ENCODE measurements at places on chromosomes 1 and 21.
A peak's percentile ranks its signal among the peaks of the same experiment; 100 is the strongest.

DNA sequence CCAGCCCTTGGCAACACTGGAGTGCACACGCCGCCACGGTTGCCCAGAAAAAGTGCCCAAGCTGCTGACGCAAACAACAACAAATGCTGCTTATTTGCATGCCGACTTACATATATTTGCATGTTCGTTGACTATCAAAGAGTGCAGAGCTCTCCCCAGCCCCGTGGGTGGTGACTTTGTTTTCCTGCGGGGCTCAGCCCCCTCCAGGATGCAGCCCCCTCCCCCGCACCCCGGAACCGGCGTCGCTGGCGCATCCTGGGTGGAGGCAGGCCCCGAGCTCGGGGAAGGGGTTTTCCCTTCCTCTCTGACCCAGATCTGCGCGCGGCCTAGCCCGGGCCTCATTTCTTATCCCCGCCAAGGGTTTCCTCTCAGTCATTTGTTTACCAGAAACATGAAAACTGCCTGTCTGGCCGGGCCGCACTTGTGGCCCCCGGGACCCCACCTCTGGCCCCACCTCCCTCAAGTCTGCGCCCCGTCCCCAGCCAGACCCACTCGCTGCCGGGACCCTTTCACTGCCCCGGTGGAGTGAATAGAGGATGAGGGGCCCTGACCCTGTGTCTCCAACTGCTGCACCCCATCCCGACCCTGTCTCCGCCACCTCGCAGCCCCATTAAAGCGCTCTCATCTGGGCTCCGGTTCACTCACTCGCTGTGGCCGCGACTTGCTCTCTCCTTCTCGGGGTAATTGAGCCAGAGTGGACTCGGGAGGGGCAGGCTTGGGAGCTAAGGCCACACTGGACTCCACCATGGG is 5.5 kb downstream of the TNFRSF25 start:
- DNase-seq: no peak

DNA sequence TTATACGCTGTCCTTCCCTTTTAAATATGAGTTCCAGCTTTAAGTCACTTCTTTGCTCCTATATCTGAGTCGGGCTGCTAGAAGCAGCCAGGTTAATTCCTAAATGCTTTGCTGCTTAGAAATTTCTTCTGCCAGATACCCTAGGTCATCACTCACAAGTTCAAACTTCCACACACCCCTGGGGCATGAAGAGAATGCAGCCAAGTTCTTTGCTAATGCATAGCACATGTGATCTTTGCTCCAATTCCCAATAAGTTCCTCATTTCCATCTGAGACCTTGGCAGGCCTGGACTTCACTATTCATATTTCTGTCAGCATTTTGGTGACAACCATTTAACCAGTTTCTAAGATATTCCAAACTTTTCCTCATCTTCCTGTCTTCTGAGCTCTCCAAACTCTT is 14.5 kb upstream of the APP start:
- no peak for DNase-seq

GRCh38 chr1:145992502-145992936 is 3.9 kb downstream of the TXNIP start:
- no peak for DNase-seq

DNA sequence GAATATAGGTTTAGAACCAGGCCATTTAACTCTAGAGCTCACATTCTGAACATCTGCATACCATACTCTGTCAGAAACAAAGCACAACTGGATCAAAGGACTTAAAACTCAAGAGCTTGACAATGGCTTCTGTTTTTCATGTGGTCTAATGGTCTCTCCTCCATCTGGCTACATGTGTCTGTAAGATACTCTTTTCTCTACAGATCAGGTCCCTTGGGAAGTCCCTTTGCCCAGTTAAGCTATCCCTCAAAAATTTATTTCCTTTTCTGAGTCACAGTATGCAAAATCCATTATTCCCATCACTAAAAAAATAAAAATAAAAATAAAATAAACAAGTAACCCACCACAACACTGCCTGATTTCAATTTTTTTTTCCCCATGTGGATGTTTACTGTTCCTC is 357.0 kb upstream of the PRMT6 start:
- DNase-seq: no peak

DNA sequence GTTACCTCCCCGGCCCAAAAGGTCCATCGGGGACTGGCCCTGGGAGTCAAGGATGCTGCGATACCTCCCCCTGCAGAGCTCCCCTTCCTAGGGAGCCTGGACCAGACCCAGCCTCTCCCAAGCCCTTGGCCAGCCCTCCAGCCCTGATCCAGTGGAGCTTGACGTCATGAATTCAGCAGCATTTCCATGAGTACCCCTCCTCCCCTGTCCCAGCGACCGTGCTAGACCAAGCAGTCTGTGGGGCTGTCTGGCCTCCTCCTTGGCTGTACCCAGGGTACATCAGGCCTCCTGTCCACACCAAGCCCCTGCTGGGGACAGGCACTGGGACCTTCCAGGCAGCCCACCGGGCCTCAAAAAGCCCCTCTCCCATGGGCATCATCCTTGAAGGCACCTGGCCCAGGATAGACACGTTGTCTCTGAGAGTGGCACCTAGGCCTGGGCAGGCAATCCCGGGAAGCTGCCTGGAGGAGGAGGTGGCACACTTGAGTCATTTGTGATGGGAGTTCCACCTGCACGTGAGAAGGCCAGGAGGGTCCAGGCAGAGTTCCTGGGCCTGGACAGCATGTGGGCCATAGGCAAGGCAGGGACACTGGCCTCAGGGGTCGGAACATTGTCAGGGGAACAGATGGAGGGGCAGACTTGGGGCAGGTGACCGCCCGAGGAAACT is 46.4 kb downstream of the WNT9A start:
- no peak for DNase-seq

- DNase-seq: no peak
Measured at GRCh38 chr1:67987046-67987799, 63.2 kb downstream of the DIRAS3 start.

- no peak for DNase-seq
Measured at GRCh38 chr1:12519693-12520364, 98.2 kb downstream of the DHRS3 start.

GRCh38 chr1:99789715-99790114 is 23.3 kb upstream of the FRRS1 start:
- no peak for DNase-seq

- no peak for DNase-seq
Measured at GRCh38 chr1:3847081-3847480, 9.9 kb downstream of the CEP104 start.

- no peak for DNase-seq
Measured at GRCh38 chr1:89547563-89548116, 23.0 kb downstream of the LRRC8B start.

GRCh38 chr1:155967341-155968050 is 10.9 kb downstream of the ARHGEF2 start:
- DNase-seq: no peak

GRCh38 chr21:45846373-45847160 is 135.0 kb upstream of the COL6A1 start:
- DNase-seq: no peak

DNA sequence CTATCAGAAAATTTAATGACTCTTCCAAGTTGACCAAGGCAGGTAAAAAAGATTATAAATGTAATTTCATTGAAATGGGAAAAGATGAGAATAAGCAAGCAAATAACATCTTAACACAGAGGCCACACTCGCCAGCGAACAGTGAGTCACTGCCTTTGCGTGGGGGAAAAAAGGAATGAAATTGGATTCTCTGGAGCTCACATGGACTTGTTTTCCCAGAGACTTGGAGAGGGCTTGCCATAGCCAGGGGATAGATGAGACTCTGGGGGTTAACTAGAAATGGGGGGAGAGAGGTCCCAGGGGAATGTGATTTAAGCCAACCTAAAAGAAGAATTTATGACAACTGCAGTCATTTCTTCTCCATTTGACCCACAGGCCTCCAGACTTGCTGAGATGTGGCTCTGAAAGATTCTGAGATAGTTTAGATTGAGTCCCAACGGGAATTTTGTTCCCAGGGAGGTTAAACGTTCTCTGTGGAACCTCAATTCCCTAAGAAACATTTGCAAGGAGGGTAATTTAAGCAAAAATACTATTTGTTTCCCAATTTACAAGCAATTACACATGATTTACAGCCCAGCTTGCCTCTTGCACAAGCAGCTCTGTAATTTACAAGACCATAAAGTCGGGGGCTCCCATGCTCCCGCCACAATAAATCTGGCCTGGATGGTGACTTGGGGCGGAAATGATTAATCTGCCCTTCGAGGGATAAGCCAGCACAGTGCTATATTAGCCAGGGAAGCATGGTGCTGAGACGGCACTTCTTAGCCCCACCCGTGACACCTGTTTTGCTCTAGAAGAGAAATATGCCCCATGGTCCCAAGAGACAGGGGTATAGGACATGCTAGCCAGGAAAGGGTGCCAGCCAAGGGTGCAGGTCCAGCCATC is 68.8 kb downstream of the GRIK3 start:
- DNase-seq: no peak

DNA sequence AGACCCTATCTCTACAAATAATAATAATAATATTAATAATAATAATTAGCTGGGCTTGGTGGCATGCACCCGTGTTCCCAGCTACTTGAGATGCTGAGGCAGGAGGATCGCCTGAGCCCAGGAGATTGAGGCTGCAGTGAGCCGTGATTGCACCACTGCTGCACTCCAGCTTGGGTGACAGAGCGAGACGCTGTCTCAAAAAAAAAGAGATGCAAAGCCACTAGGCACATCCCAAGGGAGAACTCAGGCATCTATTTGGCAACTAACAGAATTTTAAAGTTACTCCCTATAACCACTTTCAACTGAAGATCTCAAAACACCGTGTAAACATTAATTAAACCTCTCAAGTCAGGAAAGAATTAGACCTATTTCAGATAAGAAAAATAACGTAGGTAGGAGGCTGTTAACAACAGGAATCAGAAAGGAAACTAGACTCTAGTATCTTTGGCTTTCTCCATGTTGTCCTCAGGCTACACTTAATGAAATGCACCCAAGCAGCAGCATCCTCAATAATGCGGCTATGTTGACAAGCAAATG is 3.7 kb downstream of the RNF19B start:
- no peak for DNase-seq

- no peak for DNase-seq
Measured at GRCh38 chr1:19359357-19359756, 47.2 kb downstream of the SLC66A1 start.

DNA sequence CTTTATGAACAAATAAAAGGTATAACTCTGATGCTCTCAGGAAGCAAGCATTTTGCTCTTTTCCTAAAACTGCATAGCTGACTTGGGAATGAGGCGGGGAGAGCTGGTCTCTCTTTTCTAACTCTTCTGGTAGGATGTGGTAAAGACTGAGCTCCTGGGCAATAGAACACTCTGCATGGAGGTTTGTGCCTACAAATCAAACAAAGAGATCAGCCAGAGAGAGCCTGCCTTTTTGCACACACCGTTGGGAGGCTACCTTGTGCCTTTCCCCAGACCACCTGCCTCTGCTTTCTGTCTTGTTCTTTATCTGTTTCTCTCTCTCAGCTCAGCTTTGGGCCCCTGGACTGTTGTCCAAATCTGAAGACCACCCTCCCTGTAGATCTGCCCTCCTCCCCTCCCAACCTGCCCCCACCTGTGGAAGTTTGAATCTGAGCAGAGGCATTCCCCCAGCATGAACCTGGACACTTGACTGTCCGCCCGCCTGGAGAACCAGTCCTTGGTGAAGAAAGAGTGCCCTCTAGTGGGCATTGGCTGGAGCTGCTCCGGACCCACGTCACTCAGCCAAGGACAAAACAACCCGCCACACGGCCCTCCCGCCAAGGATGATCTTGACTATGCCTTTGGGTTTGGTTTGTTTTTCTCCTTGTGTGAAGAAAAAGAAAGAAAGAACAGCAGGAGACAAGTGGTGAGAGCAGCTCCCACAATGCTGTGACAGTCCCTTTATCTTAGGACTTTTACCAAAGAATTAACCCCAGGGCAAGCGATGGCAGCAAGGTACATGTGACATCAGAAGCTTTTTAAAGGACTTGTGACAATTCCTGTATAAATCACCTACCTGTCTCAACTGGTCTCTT is 228.2 kb downstream of the PBX1 start:
- peak; percentile 68 for DNase-seq

DNA sequence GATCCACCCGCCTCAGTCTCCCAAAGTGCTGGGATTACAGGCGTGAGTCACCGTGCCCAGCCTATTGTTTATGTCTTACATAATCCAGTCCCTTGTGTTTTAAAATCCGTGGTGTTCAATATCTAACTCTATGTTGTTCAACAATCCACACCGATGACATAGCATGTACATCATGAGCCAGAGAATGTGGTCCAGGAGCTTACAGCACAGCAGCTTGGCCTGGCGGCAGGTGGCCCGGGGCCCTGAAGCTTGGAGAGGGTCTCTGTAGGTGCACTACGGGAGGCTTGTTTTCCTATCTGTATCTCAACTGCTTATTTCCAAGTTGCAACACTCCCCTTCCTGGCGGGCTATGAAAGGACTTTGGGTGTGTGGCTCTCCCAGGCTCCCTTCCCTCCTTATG is 138.4 kb downstream of the ADSS2 start:
- DNase-seq: no peak

DNA sequence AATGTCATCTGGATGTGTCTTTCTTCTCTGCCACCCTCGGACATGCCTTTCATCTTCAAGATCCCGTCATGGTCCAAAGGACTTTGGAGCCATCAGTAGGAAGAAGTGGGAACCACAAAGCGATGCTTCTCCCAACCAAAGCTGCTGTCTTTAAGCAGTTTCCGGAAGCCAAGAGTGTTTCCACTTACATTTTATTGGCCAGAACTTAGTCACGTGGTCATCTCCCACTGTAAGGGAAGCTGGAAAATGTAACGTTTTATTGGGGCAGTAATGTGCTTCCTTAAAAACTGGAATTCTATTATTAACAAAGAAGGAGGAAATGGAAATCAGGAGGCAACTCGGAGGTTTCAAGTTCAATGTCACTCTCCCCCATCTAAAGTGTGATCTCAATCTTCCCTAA is 170.8 kb downstream of the ATG4C start:
- no peak for DNase-seq

- DNase-seq: peak; percentile 23
Measured at GRCh38 chr1:183476081-183476480, 3.8 kb downstream of the SMG7 start.

GRCh38 chr1:221157026-221157761 is 278.0 kb downstream of the HLX start:
- DNase-seq: no peak

DNA sequence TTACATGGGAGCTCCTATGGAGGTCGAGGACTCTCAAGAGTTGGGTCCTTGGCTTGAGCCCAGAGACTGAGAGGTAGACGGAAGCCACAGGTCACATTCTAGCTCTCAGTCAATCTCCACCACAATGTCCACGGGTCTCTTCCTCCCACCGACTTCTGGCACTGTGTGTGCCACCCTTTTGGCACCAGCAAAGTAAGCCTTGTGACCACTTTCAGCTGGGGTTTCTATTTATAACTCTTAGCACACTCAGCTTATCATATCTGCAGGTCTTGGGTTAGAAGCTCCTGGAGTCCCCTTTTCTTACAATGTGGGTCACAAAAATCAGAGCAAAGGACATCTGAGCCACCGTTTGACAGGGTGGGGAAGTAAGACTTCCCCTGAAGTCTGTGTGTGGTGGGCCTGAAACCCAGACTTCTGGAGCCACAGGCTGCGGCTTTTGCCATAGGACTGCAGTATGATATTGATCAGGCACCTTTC is 28.3 kb downstream of the NCMAP start:
- no peak for DNase-seq

GRCh38 chr1:11523261-11523660 is 44.3 kb downstream of the DISP3 start:
- no peak for DNase-seq

- no peak for DNase-seq
Measured at GRCh38 chr1:228457017-228457395, 30.2 kb upstream of the RNF187 start.

Measured in hematopoietic multipotent progenitor cell treated with erythropoietin and hydrocortisone succinate and interleukin-3 and kit ligand, for 15 days (in vitro differentiated cells).